CD4-positive, alpha-beta T cell treated with Interleukin-4 for 4 hours (primary cell): ENCODE measurements at places on chromosomes 5 and 9.

DNA sequence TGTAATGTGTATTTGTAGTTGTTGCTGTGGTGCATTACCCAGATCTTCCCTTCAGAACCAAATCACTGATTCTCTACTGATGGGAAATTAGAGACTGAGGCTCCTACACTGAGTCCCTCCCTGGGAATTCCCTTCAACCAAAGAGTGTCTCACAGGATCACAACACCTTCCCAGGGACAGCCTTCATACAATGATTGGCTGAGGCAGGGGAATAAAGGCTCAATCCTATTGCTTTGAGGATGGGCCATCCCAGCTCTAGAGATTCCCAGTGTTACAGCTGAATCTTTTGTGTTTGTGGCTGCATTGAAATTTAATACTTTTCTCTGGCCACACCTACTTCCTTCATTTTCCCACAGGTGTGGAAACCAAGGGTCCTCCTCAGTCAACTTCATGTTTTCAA is 96.4 kb upstream of the ELL2 start:
- DNase-seq = no peak

DNA sequence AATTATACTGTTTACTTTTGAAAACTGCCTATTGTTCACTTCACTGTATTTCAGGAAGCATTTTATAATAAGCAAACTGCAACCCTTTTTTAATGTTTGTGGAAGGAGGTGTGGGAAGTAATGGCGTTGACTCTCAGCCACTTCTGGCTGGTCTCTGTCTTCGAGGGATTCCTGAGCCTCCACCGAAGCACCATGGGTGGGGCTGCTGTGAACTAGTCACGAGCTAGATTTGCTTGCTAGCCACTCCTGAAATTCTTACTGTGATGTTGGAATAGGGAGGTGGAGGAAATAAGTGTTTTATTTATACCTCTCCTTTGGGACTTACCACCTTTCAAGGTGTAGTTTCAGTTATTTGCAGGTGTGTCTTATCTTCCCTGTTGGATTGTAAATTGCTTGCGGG is 26.8 kb downstream of the PIP5K1B start:
- DNase-seq = no peak

- no peak for DNase-seq
Measured at GRCh38 chr5:127014573-127014972, 15.8 kb downstream of the MARCHF3 start.

DNA sequence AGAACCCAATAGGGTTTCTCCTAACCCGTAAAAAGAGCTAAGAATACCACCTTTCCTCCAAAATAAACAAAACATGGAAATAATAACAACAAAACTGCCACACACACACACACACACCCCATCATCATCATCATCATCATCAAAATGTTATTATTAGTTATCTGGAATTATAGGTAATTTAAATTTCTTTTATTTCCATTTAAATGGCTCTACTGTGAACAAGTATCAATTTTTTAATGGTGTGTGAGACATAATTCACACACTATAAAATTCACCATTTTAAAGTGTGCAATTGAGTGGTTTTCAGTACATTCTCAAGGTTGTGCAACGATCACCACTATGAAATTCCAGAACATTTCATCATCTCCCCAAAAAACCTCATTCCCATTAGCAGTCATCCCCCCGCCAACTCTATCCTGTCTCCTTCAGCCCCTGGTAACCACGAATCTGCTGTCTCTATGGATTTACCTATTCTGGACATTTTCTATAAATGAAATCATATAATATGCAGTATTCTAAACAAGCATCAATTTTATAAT is 172.7 kb downstream of the ROR2 start:
- DNase-seq = no peak

- DNase-seq = no peak
Measured at GRCh38 chr9:90916147-90916734, 114.6 kb downstream of the SYK start.
